SJSA1 (cell line): ENCODE measurements at places on chromosomes 3 and 15. TPM values are rescaled to one million over a fixed set of nuclear protein-coding genes. Genes with fewer than 3 reads are reported as not detected.

Gene AHSG
- total RNA-seq, result not detected in 2 replicates

- DNase-seq, result no peak
- H3K36me3 ChIP-seq, result no peaks in the 10 kb centered on the region
- no peak overlapping the region for H3K27ac ChIP-seq
- no peaks in the 10 kb centered on the region for H3K4me1 ChIP-seq
- H3K4me3 ChIP-seq, result no peak overlapping the region
- H3K27me3 ChIP-seq, result no peaks in the 10 kb centered on the region
These were observed 504.1 kb upstream of the CDIN1 start for GRCh38 chr15:36075333-36075732.

GRCh38 chr3:63762180-63762579 is 56.9 kb upstream of the C3orf49 start:
- H3K27me3 ChIP-seq, result no peaks in the 10 kb centered on the region
- peaks cover 24% of the 10 kb centered on the region for H3K4me1 ChIP-seq
- no peak overlapping the region for H3K4me3 ChIP-seq
- no peaks in the 10 kb centered on the region for H3K36me3 ChIP-seq
- peak overlapping the region; percentile 47 for H3K27ac ChIP-seq

Gene ESYT3
- 0.06 and 0.76 TPM in 2 replicates for total RNA-seq

Gene MYD88
- 4.4 and 5.2 TPM in 2 replicates for total RNA-seq

Gene PRTG
- total RNA-seq, result 2.8 and 3.4 TPM in 2 replicates

Gene ITGA11
- total RNA-seq, result 0.34 and 2.0 TPM in 2 replicates

DNA sequence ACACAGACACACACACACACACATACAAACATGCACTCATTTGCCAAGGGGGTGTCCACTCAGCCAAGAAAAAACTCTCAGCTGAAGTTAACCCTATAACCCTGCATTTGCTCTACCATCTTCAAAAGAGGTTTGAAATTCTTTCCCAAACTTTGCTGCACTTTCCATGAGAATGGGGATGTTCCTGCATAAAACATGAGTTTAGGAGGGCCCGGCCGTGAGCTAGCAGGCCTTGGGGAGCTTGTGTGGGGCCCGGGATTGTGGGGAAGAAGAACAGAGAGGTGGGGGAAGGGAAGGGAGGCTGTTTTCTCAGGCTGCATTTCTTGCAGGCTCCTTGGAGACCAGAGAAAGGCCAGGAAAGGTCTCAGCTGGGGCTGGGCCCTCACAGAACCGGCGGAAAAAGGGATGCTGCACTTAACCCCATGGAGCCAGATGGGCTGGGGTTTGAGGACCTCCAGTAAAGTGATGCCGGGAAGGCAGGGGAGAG is 40.8 kb downstream of the SEMA5B start:
- H3K36me3 ChIP-seq, result no peaks in the 10 kb centered on the region
- no peak overlapping the region for H3K4me3 ChIP-seq

Gene OSBPL10
- total RNA-seq, result 5.3 and 6.9 TPM in 2 replicates

Gene IL12A
- total RNA-seq, result 0.09 and 5.5 TPM in 2 replicates

DNA sequence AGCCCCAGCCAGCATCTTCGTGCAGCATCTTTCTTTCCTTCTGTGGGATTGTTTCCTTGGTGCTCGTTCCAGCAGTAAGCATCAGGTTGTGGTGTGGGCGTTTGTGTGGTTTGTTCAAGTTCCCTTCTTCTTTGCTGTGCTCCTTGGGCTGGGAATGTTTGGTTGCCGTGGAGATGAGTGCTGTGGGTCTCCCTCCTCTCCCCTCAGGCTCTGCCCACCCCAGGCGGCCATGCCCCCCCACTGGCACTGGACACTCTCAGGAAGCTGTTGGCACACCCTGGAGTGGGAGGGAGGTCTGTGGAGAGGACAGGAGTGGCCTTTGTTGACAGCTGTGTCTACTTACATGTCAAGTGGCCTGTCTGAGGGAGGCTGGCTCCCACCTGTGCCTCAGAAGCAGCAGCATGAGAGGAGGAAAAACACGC is 46.5 kb upstream of the SACM1L start:
- no peaks in the 10 kb centered on the region for H3K27me3 ChIP-seq
- H3K4me3 ChIP-seq, result no peak overlapping the region
- H3K4me1 ChIP-seq, result peaks cover 68% of the 10 kb centered on the region
- peak overlapping the region; percentile 82; the same call in 1 of the 2 replicates for H3K27ac ChIP-seq
- DNase-seq, result no peak
- H3K36me3 ChIP-seq, result peaks cover 15% of the 10 kb centered on the region

DNA sequence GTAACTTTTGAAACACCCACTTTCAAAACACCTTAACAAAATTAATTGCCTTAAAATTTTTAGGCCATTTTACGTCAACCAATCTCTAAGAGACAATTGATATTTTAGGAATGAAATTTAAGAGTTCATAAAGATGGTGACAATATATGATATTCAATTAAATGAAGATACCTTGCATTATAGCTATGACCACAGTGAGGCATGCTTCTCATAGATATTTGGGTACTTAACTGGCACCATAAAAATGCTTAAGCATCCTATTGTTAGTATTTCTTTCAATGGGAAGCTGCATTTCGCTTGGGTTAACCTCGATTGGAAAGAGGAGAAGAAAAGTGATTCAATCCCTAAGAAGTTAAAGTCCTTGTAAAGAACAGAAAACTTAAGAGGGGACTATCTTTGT is 209.0 kb downstream of the GAP43 start:
- H3K27me3 ChIP-seq, result no peaks in the 10 kb centered on the region
- H3K27ac ChIP-seq, result no peak overlapping the region
- H3K36me3 ChIP-seq, result no peaks in the 10 kb centered on the region
- no peak overlapping the region for H3K4me3 ChIP-seq
- H3K4me1 ChIP-seq, result no peaks in the 10 kb centered on the region

Gene DHFR2
- 2.9 and 4.4 TPM in 2 replicates for total RNA-seq

DNA sequence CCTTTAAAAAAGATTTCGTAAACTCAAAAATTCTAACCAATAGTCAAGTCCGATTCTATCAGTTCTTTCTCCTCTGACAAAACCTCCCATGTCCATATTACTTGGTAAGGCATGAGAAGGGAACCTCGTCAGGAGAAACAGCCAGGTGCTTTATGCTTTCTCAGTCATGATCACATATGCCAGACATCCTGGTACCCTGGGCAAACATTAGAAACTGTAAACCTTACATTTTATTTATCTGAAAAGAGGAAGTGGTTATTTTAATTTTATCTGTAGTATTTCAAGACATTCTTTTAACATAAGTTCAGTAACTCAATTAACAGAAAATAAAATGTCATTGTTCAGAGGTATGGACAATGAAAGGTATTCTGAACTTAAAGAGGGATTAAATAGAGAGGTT is 474.8 kb upstream of the GBE1 start:
- H3K36me3 ChIP-seq, result no peaks in the 10 kb centered on the region
- DNase-seq, result no peak
- no peak overlapping the region for H3K4me3 ChIP-seq
- no peak overlapping the region for H3K27ac ChIP-seq
- H3K4me1 ChIP-seq, result no peaks in the 10 kb centered on the region

DNA sequence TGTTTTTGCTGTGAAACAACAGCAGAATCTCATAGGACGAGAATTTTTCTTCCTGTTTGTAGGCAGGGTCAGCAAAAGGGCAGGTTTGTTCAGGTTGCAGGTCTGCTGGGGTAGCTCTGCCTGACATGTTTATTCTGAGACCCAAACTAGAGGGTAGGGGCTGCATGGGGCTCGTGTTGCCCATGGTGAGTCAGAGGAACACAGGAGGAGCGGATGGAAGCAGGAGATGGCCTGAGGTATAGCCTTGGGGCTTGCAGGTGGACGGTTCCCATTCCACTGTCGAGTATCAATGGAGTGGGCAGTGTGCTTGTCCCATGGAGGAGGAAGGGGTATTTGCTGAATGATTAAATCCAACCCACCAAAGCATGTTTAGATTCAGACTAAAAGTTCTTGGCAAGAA is 138.9 kb downstream of the APBA2 start:
- H3K36me3 ChIP-seq, result no peaks in the 10 kb centered on the region
- DNase-seq, result no peak
- no peak overlapping the region for H3K27ac ChIP-seq

DNA sequence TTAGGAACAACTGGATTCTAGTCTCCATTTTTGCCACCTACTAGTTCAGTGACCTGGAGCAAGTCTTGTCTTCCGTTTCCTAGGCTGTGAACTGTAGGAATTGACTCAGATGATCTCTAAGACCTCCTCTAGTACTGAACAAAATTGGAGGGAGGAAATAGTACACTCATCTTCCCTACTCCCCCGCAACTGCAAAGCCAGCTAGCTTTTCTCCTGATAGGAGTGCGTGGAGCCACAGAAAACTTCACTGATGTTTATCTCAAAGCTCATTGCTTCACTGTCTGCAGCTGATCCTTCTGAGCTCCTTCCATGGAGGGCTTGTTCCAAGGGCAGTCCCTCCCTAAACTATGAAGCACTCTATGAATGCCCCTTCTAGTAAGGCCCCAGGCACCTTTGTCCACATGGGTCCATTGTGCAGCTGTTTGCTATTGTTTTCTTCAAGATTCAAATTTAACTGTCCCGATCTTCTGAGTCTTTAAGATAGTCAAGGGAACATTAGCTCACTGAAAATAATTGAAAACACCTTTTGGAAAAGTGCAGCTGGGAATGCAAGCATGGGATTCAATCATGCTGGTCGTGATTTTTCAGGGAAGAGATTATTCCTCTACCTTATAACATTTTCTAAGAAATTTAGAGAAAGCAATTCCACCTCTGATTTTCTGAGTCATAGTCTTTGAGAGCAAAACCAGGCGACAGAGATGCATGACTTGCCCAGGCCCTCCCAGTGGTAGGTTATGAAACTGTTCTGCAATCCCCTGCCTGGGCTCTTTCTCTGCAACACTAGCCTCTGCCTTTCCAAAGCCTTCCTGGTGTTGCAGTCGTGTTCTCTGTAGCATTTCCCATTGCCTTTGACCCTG is 24.3 kb downstream of the FILIP1L start:
- H3K4me1 ChIP-seq, result peaks cover 56% of the 10 kb centered on the region
- H3K36me3 ChIP-seq, result no peaks in the 10 kb centered on the region
- H3K27ac ChIP-seq, result no peak overlapping the region

Gene SLTM
- 60.6 and 71.9 TPM in 2 replicates for total RNA-seq

- H3K27me3 ChIP-seq, result no peaks in the 10 kb centered on the region; the same call in 1 of the 2 replicates
- no peaks in the 10 kb centered on the region for H3K36me3 ChIP-seq
- no peak overlapping the region for H3K27ac ChIP-seq
- H3K4me3 ChIP-seq, result no peak overlapping the region
These were observed 65.0 kb upstream of the SEMA6D start for GRCh38 chr15:47652328-47652727.

DNA sequence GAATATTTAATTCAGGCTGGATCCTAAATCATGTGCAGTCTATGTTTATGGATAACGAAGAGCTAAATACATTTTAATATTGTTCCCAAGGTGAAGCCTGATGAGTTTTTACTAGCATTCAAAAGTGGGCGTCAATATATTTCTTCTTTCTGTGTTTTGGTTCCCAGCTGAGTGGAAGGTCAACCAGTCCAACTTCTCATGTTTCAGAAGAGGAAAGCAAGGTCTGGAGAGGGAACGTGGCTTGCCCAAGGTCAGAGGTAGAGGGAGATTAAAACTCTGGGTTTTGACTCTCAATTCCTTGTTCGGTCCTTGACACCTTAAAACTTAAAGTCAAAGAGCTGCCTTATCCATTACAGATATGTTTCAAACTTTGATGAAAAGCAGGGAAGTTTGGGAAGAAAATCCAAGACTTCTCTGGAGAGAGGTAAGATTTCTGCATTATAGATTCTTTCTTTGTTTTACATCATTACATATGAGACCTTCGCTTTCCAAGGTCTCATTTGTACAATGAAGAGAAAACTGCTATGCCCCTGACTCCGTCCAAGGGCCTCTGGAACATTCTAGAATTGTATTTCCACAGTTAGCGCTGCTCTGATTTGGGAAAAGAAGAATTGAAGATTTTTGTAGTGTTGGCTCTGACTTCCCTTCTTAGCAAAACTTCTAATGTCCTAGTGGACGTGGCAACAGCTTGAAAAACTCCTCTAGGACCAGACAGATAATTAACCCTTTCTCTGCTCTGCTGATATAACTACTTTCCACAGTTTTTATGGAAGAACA is 57.7 kb upstream of the HES1 start:
- H3K4me3 ChIP-seq, result no peak overlapping the region
- H3K27ac ChIP-seq, result no peak overlapping the region
- peaks cover 40% of the 10 kb centered on the region for H3K4me1 ChIP-seq
- DNase-seq, result no peak
- no peaks in the 10 kb centered on the region for H3K27me3 ChIP-seq

DNA sequence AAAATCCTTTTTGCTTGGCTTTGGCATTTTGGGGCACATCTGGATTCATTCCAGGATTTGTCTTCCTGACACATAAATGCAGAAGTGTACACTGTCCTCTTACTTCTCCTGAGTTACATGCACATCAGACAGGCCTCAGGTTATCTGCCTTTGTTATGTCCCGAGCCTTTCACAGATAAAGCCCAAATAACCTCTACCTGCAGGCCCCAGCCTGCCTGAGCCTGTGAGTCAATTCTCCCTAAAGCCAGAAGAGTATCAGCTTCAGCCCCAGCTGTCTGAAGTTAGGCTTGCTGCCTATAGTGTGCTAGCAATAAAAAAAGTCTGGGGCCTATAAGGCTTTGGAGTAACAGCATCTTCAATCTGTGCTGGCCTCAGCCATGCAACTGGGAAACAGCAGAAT is 17.7 kb upstream of the GSK3B start:
- peaks cover 27% of the 10 kb centered on the region for H3K4me1 ChIP-seq
- no peak for DNase-seq
- H3K36me3 ChIP-seq, result no peaks in the 10 kb centered on the region
- H3K27ac ChIP-seq, result no peak overlapping the region
- H3K27me3 ChIP-seq, result no peaks in the 10 kb centered on the region
- H3K4me3 ChIP-seq, result no peak overlapping the region

- H3K4me3 ChIP-seq, result no peak overlapping the region
- DNase-seq, result no peak
- H3K4me1 ChIP-seq, result no peaks in the 10 kb centered on the region
- H3K27ac ChIP-seq, result no peak overlapping the region
- no peaks in the 10 kb centered on the region for H3K36me3 ChIP-seq
These were observed 56.5 kb upstream of the STT3B start for GRCh38 chr3:31476209-31476608.

Gene SLC6A11
- 0.05 TPM in 1 of 2 replicates, not detected in the other for total RNA-seq

- DNase-seq, result no peak
- H3K27ac ChIP-seq, result no peak overlapping the region
- H3K36me3 ChIP-seq, result no peaks in the 10 kb centered on the region
These were observed 322.6 kb upstream of the NECTIN3 start for GRCh38 chr3:110749006-110749405.

- no peaks in the 10 kb centered on the region for H3K27me3 ChIP-seq
- H3K4me3 ChIP-seq, result no peak overlapping the region
- no peak for DNase-seq
- H3K4me1 ChIP-seq, result peaks cover 8% of the 10 kb centered on the region
These were observed 157.8 kb upstream of the ROPN1 start for GRCh38 chr3:124149771-124150170.

- DNase-seq, result no peak
- peaks cover 67% of the 10 kb centered on the region for H3K4me1 ChIP-seq
- H3K27ac ChIP-seq, result peak overlapping the region; percentile 47
These were observed 7.2 kb downstream of the CCDC80 start for GRCh38 chr3:112633757-112634156.

DNA sequence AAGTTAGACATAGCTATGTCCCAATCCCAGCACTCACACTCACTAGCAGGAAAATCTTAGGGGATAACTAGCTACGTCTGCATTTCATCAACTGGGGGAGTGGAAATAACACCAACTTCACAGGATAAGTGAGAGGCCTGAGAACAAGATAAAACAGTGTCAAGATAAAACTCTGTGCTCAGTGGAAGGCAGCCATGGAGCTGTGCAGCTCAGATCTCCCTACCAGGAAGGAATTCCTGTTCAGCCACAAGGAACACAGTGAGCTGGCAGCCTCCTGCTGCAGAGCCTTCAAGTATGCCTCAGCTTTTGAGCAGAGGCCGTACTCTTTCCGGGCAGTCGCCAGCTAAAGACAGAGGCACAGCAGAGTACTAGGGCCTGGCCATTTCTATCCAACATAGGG is 115.8 kb upstream of the TOPAZ1 start:
- no peak overlapping the region for H3K27ac ChIP-seq
- DNase-seq, result no peak
- H3K27me3 ChIP-seq, result no peaks in the 10 kb centered on the region
